ENCODE measurements at places on chromosomes 12 and 14.

DNA sequence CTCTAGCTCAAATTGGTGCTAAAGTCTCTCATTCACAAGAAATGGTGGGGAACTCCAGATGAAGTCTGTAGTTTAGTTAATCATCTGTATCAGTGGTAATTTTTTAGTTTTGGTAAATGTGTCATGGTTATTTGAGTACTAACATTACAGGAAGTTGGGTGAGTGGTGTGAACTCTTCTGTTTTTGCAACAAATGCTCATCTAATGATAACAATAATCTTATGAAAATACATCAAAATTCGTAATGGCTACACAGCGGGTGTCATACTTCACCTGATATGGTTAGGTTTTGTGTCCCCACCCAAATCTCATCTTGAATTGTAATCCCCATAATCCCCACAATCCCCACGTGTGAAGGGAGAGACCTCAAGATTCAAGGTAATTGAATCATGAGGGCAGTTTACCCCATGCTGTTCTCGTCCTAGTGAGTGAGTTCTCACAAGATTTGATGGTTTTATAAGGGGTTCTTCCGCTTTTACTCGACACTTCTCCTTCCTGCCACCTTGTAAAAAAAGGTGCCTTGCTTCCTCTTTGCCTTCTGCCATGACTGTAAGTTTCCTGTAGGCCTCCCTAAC, 209.3 kb upstream of the FOXN3 start:
- no peak for DNase-seq

- no peak for DNase-seq
Measured at GRCh38 chr12:26299751-26300150, 104.4 kb downstream of the SSPN start.

GRCh38 chr14:74859757-74860552, 16.0 kb downstream of the PROX2 start:
- no peak for DNase-seq

GRCh38 chr12:125674554-125675338, 609.5 kb downstream of the AACS start:
- DNase-seq, result no peak

DNA sequence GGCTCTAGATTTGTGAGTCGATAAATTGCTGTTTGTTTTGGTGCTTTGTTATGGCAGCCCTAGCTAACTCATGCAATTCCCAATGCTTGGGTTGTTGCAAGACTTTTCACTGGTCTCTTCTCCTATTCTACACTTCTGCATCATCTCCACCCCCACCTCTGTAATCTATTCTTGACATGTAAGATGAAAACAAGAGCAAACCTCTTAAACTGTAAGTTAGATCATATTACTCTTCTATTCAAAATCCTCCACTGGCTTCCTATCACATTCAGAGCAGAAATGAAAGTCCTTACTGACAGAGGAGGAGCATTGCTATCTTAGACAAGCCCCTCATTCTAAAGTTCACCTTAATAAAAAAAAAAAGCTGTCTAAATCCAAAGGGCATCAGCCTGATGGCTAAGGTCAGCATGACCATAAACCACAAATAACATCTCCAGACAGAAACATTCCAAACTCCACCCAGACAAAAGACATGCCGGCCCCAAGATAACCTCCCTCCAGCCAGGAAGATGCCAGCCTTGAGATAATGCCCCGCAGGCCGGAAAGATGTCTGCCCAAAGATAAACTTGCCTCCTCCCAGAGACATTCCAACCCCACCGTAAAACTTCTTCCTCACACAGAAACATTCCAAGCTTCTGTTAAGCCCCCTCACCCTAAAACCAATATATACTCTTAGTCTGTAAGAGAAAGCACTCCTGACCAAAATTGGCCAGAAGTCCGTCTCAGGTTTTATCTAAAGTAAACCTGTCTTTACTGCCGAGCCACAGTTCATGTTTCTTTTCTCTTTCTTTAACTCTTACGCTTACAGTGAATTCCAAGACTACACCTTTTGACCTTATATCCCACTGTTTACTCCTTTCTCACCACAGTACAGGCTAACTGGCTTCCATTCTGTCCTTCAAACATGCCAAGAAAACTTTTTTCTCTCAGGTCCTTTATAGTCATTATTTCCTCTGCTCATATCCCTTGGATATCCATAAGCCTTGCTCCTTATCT, 308.9 kb downstream of the KCNH5 start:
- no peak for DNase-seq

GRCh38 chr12:98821866-98822265, 176.8 kb downstream of the APAF1 start:
- DNase-seq, result no peak

- DNase-seq, result no peak
Measured at GRCh38 chr14:101022121-101022520, 118.6 kb upstream of the RTL1 start.

DNA sequence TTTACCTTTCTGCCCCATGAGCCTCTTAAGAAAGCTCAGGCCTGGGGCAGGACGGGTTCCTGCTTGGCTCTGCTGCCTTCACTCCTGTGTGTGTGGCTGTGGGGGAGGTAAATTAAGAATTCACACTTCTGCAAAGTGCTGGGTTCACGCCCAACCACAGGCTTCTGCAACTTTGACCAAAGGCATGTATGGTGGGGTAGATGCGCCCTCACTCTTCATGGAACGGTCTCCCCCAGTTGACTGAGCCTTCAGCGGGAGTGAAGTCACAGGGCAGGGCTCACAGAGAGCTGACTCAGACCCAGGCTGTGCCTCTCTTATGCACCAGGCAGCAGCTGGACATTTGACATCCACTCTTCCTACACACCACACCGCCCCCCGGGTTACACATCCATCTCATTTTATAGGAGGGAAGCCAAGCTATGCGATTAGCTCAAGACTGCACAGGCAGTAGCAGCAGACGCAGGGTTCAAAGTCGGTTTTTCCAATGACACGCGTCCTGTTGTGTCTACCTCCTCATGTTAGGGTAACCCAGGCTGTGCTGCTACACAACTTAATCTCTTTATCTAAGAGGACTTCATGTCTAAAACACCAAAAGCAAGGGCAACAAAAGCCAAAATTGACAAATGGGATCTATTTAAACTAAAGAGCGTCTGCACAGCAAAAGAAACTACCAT, 15.4 kb upstream of the BCL11B start:
- no peak for DNase-seq

DNA sequence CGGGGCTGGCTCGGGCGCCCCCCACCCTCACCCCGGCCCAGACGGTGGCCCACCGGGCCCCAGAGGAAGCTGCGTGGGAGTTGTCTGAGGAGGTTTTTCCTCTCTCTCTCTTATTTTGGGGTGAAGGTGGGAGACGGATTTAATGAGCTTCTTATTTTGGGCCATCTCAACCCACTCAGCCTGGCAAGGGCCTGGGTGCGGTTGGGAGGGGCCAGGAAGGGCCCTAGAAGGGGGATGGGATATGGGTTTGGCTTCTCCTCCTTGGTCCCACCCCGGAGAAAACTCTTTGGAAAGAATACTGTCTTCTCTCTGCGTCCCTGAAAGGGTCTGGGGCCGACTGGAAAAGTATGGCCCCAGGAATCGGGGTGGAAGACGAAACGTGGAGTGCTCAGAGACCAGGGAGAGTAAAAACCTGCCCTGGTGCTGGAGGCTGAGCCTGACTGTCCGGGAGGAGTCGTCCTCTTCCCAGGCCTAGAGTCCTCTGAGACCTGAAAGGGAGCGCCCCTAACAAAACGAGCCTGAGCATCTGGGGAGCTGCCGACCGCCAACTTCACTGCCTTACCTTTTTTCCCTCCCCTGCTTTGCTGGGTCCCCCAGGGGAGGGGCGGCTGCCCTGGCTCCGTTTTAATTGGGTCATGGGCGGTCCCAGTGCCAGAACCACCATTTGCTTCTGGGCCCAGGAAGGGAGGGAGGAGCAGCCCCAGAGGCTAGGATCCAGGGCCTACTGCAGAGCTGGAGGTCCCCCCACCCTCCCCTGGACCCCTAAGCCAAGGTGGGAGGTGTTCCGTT, 1.6 kb downstream of the MMP14 start:
- DNase-seq, result no peak

GRCh38 chr12:124679533-124680371, 112.3 kb upstream of the NCOR2 start:
- DNase-seq, result no peak

DNA sequence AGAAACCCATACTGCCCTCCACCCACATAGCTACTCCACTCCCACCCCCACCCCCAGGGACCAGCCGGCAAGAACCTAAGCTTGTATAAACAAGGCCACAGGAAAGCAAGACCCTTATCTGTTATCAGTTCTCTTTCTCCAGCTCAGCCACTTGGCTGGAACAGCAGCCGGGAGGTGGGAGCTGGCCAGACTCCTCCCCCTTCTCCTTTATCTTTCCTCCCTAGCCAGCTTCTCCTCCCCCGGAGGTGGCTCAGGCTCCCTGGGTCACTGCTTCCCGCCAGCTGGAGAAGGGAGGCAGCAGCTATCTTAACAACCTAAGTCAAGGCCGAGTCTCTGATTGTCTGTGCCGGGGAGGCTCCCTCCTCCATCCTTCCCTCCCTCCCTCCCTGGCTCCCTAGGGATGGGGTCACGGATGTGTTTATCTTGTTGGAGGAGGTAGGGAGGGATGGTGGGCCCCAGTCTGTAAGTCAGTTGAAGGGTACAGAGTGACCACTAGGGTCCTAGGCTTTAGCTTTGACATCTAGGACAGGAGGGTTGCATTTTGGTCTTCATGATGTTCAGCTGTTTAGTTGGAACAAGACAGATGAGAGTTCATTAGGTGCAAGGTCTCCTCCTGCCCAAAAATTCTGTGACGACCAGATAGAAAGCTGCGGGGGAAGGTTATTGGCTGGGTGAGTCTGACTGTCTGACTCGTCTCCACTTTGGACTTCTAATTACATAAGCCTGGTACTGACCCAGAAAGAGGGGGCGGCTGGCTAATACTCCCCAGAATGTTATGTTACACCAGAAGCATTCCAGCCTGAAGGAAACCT, 29.7 kb downstream of the ZFP36L1 start:
- no peak for DNase-seq

- no peak for DNase-seq
Measured at GRCh38 chr14:94612580-94613554, 676 bp downstream of the SERPINA3 start.

- DNase-seq, result no peak
Measured at GRCh38 chr14:42715316-42715715, 1108.6 kb downstream of the LRFN5 start.

GRCh38 chr12:46406352-46407027, 33.9 kb upstream of the SLC38A2 start:
- DNase-seq, result no peak

GRCh38 chr12:38772437-38772836, 133.0 kb downstream of the CPNE8 start:
- DNase-seq, result no peak

DNA sequence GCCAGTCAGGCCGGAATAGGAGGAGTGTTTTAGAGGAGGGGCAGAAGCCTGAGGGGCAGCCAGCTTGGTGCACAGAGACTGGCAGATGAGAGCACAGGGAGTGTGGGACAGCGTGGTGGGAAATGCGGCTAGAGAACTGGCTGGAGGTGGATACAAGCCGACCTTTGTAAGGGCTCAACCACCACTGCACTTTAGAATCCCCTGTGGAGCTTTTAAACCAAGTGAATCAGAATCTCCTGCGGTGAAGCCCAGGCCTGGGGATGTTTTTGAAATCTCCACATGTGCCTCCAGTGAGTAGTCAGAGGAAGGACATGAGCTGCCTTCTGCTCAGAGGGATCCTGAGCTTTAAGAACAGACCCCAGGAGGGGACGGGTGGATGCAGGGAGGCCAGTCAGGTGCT, 10.9 kb upstream of the PCED1B start:
- DNase-seq, result no peak

DNA sequence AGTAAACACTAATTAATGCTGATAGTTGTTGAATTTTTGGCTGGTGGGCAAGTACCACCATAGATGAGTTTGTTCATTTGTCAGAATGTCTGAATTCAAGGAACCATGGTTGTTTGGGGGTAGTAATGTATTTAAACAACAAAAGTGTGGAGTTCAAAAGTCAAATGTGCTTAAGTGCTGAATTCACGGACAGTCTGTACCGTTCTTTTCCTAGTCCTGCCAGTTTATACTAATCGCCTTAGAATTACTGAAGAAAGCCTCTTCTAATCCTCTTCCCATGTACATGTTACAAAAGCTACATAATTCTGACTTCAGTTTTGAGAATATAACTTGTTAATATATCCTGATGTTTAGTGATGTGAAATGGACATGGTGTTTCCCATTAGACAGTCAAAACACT, 2.7 kb downstream of the NAA25 start:
- DNase-seq, result no peak

- no peak for DNase-seq
Measured at GRCh38 chr12:24814379-24815113, 134.4 kb downstream of the BCAT1 start.

GRCh38 chr14:85296456-85297210, 233.3 kb upstream of the FLRT2 start:
- DNase-seq, result no peak

GRCh38 chr12:52260361-52261207, 13.9 kb upstream of the KRT86 start:
- no peak for DNase-seq

DNA sequence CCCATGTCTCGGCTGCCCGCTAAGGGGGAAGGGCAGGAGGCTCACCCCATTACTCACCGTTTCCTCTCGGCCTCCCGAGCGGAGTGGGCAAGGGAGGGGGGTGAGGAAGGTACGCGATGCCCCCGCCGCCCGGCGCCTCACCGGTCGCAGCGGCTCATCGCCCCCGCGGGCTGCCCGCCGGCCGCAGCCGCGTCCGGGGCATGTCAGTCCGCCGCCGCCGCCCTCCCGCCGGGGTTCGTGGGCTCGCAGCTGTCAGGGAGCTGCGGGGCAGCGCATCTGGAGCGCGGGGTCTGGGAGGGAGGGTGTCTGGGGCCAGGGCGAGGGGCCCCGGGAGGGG, 461 bp downstream of the SLC8A3 start:
- DNase-seq, result no peak

GRCh38 chr12:19003987-19004619, 125.4 kb upstream of the PLEKHA5 start:
- no peak for DNase-seq

GRCh38 chr14:70934502-70935134, 27.4 kb downstream of the PCNX1 start:
- no peak for DNase-seq

GRCh38 chr12:69359531-69360347, at the start of gene YEATS4:
Gene YEATS4 (plus strand): TSS chr12:69359743. CDS start chr12:69359973, 230 bp downstream.
- peak; percentile 77 for DNase-seq

GRCh38 chr12:42716491-42716891, 126.9 kb upstream of the PRICKLE1 start:
- no peak for DNase-seq

GRCh38 chr14:53391631-53392285, 238.6 kb upstream of the DDHD1 start:
- DNase-seq, result no peak

DNA sequence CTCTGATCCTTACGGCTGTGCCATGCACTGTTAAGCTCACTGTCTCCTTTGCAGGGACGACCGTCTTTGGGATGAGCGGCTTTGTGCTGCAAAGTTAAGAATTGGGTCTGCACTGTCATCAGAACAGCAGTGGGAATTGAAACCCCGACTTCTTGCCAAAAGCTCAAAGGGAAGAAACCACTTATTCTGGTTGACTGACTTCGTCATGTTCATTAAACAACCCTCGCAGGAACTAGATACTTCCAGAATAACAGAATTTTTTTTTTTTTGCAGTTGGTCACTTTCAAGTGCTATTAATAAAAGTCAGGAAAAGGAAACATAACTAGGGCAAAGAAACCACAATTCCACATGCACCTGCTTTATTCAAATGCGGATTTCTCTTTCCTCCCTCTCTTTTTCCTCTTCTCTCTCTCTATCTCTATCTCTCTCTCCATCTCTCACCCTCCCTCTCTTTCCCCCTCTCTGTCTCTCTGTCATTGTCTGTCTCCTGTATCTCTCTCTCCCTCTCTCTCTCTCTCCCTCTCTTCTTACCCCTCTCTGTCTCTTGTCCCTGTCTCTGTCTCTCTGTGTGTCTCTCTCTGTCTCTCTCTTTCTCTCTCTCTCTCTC, 12.3 kb upstream of the GLT1D1 start:
- DNase-seq, result no peak

All from stimulated activated CD4-positive, alpha-beta T cell treated with anti-CD3 and anti-CD28 coated beads, TNF-alpha, amount 100 ng/mL, for 48 hours (primary cell).